ENCODE measurements at places on chromosomes 2 and 18. TPM values are rescaled to one million over a fixed set of nuclear protein-coding genes. Genes with fewer than 3 reads are reported as not detected.

The LYPD1 gene
- total RNA-seq = not detected

The POTEI gene
- not detected for total RNA-seq

The GPR39 gene
- total RNA-seq = 1.4 TPM

The TMEM198 gene
- 1.4 TPM for total RNA-seq

The KIAA2012 gene
- total RNA-seq = not detected

The TMEFF2 gene
- total RNA-seq = not detected

The GRHL1 gene
- 116 TPM for total RNA-seq

The HTR2B gene
- total RNA-seq = not detected

DNA sequence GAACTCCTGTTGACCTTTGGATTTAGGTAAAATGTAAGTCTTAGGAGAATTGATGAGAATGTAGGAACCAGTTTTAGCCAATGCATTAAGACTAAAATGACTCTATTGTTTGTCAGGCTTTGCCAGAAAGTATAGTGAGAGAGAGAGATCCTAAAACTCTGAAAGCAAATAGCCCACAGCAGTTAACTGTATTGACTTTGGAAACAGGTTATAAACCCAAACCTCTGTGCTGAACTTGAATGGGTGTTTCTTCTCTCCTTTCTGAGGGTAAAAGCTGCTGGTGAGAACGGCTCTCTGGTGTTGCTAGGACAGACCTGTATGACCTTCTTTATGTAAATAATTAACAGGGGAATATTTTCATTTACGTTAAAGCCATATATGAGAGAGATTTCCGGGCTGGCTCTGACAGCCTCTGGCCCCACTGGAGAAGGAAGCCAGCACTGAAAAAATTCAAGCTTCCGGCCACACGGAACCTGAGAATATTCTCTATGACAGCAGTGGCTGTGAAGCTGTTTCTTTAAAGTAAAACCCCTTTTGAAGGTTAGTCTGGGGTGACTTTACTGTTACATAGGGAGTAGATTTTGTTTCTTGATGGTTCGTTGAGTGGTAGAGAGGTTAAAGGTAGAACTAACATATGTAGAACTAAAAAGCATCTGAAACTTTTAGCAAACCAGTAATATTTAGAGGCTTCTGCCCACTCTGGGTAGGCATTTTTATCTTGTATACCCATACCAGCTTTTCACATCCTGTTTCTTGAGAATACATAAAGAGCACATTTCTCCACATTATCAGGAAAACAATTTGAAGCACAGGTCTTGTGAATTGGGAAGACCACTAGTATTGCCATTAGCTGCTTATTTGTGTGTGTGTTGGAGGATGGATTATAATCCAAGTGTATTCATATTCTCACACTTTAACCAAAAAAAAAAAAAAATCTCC, 123.8 kb downstream of the SPTBN1 start:
- H3K27me3 ChIP-seq = no peaks in the 10 kb centered on the region
- H3K27ac ChIP-seq = peak overlapping the region; percentile 47
- H3K4me1 ChIP-seq = peaks cover 75% of the 10 kb centered on the region
- no peaks in the 10 kb centered on the region for H3K36me3 ChIP-seq
- H3K4me3 ChIP-seq = no peak overlapping the region
- DNase-seq = no peak

DNA sequence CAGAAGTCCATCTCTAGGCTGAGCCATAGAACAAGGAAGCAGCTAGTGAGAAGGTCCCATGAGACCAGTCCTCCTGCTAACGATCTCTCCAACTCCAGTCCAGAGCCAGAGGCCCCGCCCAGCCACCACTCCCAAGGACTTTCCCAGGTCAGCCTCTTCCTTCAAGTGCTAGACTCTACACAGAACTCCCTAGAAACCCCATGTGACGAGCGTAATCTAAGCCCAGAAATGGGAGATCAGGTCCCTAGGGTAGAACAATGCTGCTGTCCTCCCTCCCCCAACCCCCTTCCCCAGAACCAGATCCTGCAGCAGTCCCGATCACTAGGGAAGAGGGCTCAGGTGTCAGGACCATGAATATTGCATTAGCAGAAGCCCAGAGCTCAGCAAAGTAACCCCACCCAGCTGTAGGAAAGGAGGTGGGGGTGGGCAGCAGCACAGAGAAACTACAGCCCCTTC, 6.9 kb downstream of the DCTN1 start:
- no peak for DNase-seq
- no peaks in the 10 kb centered on the region for H3K27me3 ChIP-seq
- no peak overlapping the region for H3K27ac ChIP-seq

GRCh38 chr2:127373362-127374083, 14.3 kb downstream of the MAP3K2 start:
- H3K4me1 ChIP-seq = no peaks in the 10 kb centered on the region
- peaks cover 5% of the 10 kb centered on the region for H3K36me3 ChIP-seq
- DNase-seq = no peak
- no peaks in the 10 kb centered on the region for H3K27me3 ChIP-seq

GRCh38 chr2:37378411-37378810, 34.0 kb downstream of the QPCT start:
- DNase-seq = no peak
- H3K4me3 ChIP-seq = no peak overlapping the region
- H3K4me1 ChIP-seq = peaks cover 35% of the 10 kb centered on the region

DNA sequence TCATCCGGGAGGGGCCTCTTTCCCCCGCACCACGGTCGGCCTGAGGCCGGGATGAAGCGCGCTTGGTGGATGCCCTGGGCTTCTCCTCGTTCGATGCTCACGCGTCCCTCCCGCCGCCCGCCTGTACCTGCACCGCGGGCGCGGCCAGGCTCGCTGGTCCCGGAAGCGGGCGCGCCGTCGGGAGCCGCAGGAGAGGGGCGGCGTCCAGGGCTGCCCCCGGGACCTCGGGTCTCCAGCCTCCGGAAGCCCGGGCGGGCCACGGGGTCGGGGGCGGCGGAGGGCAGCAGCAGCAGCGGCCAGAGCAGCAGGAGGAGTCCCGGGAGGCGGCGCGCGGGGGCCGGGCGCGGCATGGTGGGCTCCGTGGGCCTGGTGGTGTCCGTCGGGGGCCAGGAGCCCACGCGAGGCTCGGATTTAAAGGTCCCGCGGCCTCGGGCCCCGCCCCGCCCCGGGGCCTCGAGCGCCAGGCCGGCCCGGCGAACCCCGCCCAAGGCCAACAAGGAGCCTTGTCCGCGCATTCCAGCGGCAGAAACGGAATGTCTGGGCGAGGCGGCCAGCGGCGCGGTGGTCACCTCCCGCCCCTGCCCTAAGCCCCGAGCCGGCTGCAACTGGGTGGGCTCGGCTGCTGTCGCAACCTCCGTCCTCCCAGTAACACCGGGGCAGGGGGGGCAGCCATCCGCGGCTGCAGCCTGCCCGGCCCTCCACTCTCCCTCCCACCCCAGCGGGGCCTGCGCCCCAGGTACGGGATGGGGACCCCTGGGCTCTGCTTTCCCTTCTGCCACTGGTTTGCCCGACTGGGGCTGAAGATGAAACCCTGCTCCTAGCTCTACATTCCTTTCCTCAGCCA, at the start of gene MATN3:
Gene MATN3, minus strand, starts transcription at position 387 of the 844 bp plus-strand sequence. Its CDS starts 37 bp downstream, at position 350.
- no peak for DNase-seq
- peaks cover 13% of the 10 kb centered on the region for H3K4me1 ChIP-seq
- H3K27ac ChIP-seq = peak within 1 kb of the TSS; percentile 79
- no peaks in the 10 kb centered on the region for H3K36me3 ChIP-seq
- H3K27me3 ChIP-seq = peaks cover 21% of the 10 kb centered on the region

DNA sequence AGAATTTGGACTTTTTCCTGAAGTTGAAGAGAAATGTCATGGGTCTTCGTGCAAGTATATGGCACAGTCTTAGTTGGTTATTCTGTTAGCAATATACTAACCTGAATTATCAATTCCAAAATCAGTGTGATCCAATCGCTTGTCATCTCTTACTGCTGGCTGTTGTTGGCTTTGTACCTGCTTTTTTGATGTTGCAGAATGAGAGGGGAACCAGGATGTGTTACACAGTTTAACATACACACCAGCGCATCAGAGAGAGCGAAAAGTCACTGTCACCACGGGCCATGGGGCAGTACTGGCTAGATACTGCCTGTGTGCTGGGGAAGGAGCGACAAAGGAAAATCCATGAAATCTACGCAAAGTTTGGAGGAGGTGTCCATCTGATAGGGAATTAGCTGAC, 59.3 kb upstream of the SPP2 start:
- no peaks in the 10 kb centered on the region for H3K4me1 ChIP-seq
- no peaks in the 10 kb centered on the region for H3K36me3 ChIP-seq
- no peak overlapping the region for H3K27ac ChIP-seq
- H3K4me3 ChIP-seq = no peak overlapping the region
- peaks cover 4% of the 10 kb centered on the region for H3K27me3 ChIP-seq

GRCh38 chr2:45980161-45980865, 316.9 kb upstream of the EPAS1 start:
- no peaks in the 10 kb centered on the region for H3K4me1 ChIP-seq
- no peak for DNase-seq
- H3K27me3 ChIP-seq = no peaks in the 10 kb centered on the region

- H3K4me1 ChIP-seq = peaks cover 10% of the 10 kb centered on the region
Measured at GRCh38 chr2:172177996-172178395, 75.3 kb upstream of the DLX2 start.

- H3K4me1 ChIP-seq = peaks cover 40% of the 10 kb centered on the region
Measured at GRCh38 chr2:29269765-29270109, 154.5 kb downstream of the CLIP4 start.

DNA sequence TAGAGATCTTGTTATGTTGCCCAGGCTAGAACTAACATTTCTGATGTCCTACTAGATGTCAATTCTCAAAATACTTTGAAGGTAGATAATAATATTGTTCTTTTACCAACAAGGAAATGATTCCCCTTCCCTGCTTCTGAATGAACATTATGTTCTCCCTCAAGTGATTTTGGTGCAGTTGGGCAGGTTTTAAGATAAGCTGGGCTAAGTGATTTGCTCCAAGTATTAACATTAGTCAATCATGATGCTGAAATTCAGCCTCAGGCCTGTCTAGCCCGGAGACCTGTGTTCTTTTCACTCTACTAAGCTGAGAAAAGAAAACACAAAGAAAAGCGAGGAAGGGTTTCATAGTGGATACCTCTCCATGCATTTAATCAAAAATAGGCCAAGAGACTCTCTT, 38.5 kb upstream of the SPTBN1 start:
- no peak for DNase-seq
- H3K27ac ChIP-seq = no peak overlapping the region
- no peak overlapping the region for H3K4me3 ChIP-seq

- no peak overlapping the region for H3K4me3 ChIP-seq
- H3K27ac ChIP-seq = no peak overlapping the region
- H3K4me1 ChIP-seq = peaks cover 23% of the 10 kb centered on the region
- no peaks in the 10 kb centered on the region for H3K27me3 ChIP-seq
- DNase-seq = no peak
- no peaks in the 10 kb centered on the region for H3K36me3 ChIP-seq
Measured at GRCh38 chr2:186696290-186696689, 2.4 kb downstream of the FAM171B start.

- H3K27ac ChIP-seq = no peak overlapping the region
- H3K4me3 ChIP-seq = no peak overlapping the region
- H3K4me1 ChIP-seq = peaks cover 18% of the 10 kb centered on the region
Measured at GRCh38 chr2:207291625-207292252, 126.0 kb upstream of the KLF7 start.

DNA sequence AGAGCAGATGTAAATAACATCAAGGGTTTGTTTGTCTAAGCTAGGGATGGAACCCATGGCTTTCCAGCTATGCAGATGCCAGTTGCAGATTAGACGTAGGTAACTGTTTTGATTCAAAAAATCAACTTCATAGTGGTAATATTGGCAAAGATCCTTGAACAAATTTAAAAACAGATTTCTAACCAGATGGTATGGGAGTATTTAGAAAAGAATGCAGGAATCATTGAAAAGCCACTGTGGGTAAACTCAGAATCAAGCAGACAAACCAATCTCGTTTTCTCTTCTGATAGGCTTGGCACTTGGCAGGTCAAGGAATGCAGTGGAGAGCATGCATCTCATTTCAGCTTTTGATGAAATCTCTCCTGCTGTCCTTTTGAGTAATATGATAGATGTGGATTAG, 377.5 kb downstream of the CLIP4 start:
- DNase-seq = no peak
- no peaks in the 10 kb centered on the region for H3K27me3 ChIP-seq
- H3K27ac ChIP-seq = no peak overlapping the region
- H3K4me1 ChIP-seq = no peaks in the 10 kb centered on the region
- H3K36me3 ChIP-seq = no peaks in the 10 kb centered on the region

DNA sequence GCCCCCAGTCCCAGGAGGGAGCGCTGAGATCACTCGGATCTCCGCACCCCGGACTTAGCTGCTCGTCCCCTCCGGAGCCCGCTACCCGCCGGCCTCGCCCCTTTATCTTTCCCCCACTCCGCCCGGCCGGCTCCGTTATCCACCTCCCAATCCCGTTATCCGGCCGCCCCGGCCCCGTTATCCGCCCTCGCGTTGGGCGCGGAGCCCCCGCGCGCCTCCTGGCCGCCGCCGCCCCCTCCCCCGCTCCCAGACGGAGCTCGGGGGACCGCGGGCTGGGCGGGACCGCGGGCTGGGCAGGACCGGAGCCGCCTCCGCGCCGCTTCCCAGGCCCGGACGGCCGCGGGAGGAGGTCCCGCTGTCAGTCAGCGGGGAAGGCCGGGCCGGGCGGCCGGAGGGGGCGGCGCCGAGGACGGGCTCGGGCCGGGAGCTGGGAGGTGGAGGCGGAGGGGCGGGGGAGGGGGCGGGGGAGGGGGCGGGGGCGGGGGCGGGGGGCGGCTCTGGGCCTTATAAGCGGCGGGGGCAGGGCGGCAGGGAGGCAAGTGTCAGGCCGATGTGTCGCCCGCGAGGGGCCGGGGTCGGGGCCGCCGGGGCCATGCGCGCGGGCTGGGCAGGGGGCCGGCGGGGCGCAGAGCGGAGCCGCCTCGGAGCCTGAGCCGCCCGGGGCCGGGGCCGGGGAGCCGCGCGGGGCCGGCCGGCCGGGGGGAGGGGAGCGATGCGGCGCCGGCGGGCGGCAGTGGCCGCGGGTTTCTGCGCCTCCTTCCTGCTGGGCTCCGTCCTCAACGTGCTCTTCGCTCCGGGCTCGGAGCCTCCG, at the start of gene PKDCC:
Gene PKDCC, plus strand, starts transcription at position 534 of the 811 bp plus-strand sequence. Its CDS starts 179 bp downstream, at position 713.
- H3K4me3 ChIP-seq = peak within 1 kb of the TSS; percentile 72
- DNase-seq = no peak
- peaks cover 21% of the 10 kb centered on the region for H3K27me3 ChIP-seq
- H3K36me3 ChIP-seq = no peaks in the 10 kb centered on the region
- peaks cover 32% of the 10 kb centered on the region for H3K4me1 ChIP-seq

GRCh38 chr2:11774600-11774999, 28.2 kb downstream of the LPIN1 start:
- no peak overlapping the region for H3K4me3 ChIP-seq
- DNase-seq = no peak
- no peaks in the 10 kb centered on the region for H3K27me3 ChIP-seq
- H3K27ac ChIP-seq = no peak overlapping the region
- peaks cover 44% of the 10 kb centered on the region for H3K36me3 ChIP-seq
- peaks cover 7% of the 10 kb centered on the region for H3K4me1 ChIP-seq

DNA sequence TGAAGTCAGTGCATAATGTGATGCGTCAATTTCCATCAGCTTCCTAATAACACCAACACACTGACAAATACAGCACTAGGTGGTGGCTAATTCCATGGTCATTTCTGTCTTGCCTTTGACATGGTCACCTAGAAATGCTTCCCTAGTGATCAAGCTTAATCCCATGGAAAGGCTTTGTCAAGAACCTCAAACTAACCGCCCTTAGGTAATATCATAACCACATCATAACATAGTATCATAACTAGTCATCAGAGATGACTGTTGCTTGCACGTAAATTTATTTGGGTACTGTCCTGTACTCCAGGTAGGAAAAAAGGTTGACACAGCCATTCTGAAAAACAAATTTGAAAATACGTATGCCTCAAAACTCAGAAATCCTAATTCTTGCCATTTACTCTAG, 471.8 kb downstream of the IRS1 start:
- H3K27me3 ChIP-seq = no peaks in the 10 kb centered on the region
- no peaks in the 10 kb centered on the region for H3K4me1 ChIP-seq
- no peaks in the 10 kb centered on the region for H3K36me3 ChIP-seq
- H3K4me3 ChIP-seq = no peak overlapping the region
